ENCODE measurements at places on chromosomes 5 and 9.

DNA sequence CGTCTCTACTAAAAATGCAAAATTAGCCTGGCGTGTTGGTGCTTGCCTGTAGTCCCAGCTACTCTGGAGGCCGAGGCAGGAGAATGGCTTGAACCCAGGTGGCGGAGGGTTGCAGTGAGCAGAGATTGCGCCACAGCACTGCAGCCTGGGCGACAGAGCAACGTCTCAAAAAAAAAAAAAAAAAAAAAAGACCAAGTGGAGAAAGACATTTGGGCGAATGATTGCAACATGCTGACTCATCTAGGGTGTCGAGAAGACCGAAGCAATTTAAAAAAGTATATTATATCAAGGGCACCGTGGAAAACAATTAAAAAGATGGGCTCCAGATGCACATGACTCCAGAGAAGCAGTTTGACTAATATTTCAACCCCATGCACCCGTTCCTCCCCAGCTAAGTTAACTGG lies 9.2 kb downstream of the KLF4 start:
- DNase-seq, result no peak

DNA sequence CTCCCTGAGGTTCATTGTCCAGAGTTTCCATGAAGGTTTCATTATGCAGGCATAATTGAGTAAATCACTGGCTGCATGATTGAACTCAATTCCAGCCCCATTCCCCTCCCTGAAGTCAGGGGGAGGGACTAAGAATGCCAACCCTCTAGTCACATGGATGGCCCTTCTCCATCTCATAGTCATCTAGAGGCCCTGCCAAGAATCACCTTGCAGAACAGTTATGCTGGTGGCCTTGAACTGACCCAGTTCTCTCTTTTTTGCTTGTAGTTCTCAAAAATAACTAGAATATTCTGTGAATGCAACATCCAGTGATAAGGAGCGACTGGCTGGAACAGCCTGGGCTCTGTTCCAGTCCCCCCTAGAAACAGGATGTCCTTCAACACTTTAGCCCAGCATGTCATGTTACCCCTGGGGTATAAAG lies 31.7 kb downstream of the SLC35A4 start:
- DNase-seq, result no peak

- DNase-seq, result no peak
These were observed 31.1 kb upstream of the CPLX2 start for GRCh38 chr5:175840050-175840841.

DNA sequence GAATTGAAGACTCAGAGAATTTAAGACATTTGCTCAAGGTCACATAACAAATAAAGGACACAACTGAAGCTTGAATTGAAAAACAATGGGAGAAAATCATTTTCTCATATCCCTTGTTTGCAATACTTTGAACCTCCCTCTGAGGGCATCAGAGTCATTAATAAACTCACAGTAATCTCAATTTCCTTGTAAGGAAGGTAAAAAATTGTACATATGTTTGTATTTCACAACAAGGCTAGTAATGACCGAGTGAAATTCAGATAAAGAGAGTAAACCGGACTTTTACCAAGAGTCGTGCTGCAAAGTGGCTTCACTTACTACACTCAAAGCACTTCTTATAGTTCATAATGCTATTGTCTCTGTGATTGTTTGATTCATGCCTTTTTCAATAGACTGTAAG lies 665.0 kb downstream of the NR2F1-AS1 start:
- DNase-seq, result no peak

DNA sequence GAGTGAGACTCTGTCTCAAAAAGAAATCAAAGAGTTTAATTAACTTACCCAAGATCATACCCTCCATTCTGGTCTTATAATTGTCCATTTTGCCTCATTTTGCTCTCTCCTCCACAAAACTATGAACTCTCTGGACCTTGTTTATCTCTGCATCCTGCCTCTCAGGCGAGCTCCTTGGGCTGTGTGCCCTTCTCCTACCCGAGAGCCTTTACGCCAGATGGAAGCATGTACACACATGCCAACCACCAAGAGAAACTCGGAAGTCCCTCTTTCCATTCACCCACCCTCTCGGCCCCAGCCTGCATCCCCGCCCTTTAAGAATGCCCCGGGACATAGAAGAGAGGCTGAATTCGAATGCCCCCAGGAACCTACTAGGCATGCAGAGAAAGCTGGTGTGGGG lies 25.9 kb downstream of the CPLX2 start:
- DNase-seq, result no peak

GRCh38 chr9:137186385-137186784 lies 2.0 kb downstream of the ANAPC2 start:
- no peak for DNase-seq

DNA sequence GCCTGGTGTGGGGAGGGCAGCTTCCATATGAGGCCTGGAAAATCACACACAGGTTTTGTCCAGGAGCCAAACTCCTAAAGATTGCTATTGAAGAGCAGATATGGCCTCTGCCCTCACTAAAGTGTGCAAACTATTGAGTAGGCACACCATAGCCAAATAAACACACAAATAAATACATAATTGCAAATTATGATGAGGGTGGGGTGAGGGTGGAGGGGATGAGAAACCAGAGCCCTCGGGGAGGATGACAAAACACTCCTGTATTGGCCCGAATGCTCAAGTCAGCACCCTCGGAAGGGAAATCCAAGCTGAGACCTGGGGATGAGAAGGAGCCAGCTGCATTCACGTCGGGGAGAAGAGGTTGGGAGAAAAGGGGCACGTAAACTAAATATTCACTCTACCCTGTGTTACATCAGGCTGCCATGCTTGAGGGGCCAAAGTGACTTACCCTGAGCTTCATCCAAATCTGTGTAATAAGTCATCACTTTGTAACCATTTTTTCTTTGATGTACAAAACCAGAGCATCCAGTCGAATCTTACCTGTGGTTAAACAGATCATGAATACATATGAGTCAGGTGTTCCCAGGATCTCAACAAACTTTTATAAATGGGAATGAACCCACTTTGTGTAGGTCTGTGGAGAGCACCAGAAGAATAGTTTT lies 73.9 kb upstream of the PCSK1 start:
- no peak for DNase-seq

DNA sequence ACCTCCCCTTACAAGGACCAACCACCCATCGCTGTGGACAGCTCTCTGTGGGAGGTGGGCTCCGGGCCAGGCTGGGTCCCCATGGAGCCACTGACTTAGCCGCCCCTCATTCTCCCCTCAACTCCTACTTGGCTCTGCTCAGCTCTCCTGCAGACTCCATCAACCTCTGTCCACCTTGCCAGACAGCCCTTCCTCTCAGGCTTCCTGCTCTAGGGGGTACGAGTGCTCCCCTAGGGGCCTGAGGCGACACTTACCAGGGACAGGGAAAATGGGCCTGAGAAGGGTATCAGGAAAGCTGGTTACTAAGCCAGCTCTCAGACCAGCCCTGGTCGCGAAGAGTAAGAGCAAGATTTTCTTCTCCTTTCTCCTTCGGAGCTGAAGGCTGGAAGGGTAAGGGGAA lies 43.9 kb downstream of the SHB start:
- DNase-seq, result no peak

DNA sequence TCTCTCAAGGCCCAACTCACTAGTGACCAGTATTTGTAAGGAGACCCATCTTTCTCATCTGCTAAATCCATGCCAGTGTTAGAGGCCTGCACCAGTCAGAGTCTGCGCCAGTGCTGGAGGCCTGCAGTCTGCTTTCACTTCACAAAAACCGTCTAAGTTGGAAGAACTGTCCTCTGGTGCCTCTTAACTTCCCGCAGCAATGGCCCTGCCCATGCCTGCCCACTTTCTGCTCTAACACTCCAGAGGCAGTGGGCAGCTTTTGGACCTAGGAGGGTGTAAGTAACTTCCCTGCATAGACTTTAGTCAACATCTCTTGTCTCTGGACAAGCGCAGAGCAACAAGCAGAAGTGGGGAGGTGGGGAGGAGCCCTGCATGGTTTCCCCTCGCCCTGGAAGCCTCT lies 152.9 kb downstream of the AUH start:
- no peak for DNase-seq

- no peak for DNase-seq
These were observed 41.0 kb downstream of the ESM1 start for GRCh38 chr5:54944364-54944763.

DNA sequence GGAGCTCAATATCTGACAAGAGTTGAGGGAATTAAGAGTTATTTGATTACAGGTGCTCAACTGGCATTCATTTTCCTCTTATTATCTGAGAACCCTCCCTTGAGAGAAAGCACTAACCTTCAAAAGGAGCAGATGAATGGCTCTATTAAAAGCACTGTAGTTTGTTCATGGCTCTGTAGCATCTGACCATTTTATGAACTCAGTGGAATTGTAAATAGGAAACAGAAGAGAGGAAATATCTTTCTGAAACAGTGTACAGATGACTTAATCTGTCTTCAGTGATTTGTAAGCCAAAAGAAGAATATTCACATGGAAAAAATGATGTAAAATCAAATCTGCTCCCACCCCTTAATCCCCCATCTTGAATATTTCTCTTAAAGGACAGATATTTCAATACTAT lies 810.4 kb upstream of the GRAMD2B start:
- no peak for DNase-seq

- DNase-seq, result no peak
These were observed 116.5 kb downstream of the ANKRD55 start for GRCh38 chr5:56116599-56117141.
